Inflammatory macrophage (primary cell): ENCODE measurements at places on chromosomes 4 and X.

DNA sequence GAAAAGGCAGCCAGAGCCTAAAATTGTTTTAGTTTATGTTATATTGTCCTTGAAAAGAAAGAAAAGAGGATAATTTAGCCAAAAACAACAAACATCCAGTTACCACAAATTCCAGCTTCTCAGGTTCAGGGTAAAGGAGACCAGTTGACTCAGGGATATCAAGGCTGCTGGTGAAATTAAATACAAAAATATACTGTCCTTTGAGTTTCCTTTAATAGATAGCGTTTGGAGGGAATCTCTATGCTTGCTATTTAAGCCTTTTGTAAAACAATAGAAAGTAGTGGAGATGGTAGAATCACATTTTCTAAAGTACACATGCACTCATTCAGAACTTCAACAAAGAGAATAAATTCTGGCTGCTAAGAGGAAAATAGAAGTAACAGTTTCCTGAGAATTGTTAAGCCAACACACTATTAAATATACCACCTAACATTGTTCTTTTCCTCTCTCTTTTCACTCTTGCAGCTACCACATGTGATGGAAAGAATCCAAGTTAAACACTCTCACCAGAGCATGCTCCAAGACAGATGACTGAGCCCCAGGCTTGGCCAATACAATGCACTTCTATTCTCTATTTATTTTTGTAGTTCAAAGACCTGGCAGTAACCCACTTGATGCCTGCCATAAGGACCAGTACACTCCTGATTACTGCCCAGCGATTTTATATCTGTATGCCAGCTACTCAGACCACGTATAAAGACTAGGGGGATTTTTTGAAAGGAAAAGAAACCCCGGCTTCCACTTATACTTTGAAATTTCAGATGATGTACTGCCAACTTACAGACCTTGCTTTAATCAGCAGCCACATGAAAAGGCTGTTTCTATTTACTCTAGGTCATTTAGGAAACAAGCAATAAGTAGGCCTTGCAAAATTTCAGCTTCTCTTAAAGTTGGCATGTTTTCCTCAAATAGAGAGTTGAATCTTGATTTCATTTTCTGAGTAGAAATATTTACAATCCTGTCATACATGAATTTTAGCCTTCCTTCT, 756.9 kb downstream of the FAT4 start:
- no peak for DNase-seq

DNA sequence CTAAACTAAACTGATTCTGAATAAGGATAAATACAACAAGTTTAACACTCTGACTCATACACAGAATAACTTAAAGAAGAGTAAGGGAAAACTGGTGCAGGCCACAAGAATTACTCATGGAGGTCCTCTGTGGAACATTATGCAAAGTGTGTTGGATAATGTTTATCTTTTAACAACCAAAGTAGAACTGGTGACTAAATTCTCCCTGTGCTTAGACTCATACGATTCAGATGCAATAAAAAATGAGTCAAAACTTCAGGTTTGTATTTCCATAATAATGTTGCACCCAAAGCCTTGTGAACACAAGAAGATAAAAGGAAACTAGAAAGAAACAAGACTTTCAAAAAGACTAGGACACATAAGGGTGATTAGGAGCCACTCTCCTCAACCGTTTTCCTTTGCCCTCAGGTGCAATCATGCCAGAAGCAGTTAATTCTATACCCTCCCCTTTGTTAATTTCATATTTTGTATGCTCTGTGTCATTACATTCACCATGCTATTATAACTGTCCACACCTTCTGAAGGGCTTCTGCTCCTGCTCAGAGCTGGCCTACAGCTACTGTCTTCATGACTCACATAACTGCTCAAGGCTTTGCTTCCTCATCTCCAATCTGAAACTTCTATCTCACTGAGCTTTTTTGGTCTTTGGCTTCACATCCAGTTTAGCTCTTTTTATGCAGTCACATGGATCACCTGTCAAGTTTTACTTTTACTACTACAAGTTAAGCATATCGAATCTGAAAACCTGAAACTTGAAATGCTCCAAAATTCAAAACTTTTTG, 60.2 kb downstream of the KCNIP4 start:
- no peak for DNase-seq

DNA sequence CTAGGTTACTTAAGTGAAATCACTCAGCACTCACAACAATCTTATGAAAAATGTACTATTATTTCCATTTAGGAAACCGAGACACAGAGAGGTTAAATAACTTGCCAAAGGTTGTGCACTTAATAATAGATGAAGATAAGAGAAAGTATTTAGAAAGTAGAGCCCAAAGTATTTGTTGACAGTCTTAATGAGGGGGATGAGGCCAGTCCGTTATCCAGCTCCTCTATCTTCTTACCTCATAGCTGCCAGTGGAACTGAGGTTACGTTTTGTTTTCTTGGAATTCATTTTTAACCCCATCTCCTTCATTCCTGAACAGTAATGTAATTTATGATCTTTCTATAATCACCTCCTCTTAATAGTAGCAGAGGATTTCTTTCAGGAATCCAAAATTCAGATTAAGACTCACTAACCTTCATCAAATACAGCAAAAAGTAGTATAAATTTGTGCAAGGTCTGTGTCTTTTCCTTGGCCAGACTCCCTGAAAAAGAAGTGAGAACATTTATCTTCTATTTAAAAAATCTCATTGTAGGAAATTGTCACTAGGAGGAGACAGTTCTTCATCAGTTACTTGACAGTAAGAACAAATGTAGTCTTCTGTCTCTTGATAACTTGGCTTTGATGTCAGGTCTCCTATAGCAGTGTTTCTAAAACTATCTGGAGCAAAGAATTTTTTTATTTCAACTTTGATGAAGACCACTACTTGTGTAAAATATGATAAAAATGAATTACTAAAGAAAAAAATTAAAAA, 35.5 kb downstream of the F8 start:
- DNase-seq, result no peak

- peak; percentile 24 for DNase-seq
These were observed 287.2 kb downstream of the OPHN1 start for GRCh38 chrX:68146054-68146453.

DNA sequence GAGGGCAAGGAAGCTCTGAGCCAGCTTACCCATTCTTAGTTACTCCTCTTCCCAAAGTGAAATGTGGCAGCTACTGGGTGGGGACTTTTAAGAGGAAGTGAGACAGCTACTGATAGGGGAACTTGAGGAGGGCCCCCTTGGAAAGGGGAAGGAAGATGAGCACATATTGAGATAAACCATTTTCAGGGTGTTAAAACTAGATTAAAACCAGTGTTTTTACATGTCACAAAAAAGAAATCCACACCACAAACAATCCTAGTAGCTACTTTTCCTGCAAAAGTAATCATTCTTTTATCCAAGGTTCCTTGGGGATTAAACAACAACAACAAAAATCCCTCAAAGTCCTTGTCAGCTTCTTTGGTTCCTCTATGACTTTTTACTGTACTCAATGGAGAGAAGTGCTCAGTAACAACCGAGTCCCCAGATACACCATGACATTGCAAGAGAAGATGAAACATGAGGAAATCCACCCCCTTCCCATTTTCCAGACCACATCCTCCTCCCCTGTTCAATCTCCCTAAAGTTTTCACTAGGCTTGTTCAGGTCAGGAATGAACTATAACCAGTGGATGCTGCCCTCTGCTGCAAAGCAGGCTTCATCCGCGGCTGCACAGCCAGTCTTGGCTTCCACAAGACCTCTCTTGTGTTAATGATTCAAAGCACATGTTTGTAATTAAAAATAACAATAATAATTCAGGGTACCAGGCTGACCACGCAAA, 113.5 kb upstream of the TMEM164 start:
- peak; percentile 80 for DNase-seq

GRCh38 chr4:126265888-126266287, 951.1 kb downstream of the FAT4 start:
- DNase-seq, result no peak

DNA sequence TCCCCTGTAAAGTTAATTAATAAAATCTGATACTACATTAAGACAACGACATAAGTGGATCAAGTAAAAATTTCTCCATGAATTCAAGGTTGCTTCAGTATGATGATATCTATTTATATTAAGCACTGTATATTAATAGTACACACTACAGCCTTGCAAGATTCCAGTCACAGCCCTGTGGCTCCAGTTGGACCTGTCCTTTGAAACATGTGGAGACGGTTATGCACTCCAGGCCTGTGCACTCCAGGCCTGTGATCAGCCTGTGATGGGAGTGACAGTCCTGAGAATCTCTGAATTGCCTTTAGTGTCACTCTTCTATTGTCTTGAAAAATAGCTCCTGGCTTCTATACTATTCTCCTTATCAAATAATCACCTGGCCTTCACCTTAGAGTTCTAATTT, 981.1 kb upstream of the AGA start:
- no peak for DNase-seq

GRCh38 chr4:69717778-69718177, 42.6 kb downstream of the SULT1B1 start:
- DNase-seq, result no peak

GRCh38 chr4:183571350-183571941, 66.6 kb downstream of the ING2 start:
- DNase-seq, result no peak

DNA sequence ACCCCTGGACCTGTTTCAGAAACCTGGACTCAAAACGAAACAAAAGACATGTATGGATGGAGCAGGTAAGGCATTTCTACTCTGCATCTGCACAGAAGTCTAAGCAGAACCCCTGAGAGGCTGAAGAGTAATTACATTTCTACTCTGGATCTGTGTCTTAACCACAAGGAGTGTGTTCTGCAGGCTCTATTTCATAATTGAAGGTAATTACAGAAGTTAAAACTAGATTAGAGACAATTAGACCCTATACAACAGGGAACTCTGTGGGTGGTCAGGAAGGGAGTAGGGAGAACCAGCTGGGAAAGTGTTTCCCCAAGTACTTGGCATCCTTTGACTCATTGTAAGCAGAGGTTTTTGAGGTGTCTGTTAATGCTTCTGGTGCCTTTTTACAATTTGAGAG, 69.8 kb downstream of the IGSF1 start:
- no peak for DNase-seq

GRCh38 chr4:30901461-30902451, 181.6 kb downstream of the PCDH7 start:
- no peak for DNase-seq

DNA sequence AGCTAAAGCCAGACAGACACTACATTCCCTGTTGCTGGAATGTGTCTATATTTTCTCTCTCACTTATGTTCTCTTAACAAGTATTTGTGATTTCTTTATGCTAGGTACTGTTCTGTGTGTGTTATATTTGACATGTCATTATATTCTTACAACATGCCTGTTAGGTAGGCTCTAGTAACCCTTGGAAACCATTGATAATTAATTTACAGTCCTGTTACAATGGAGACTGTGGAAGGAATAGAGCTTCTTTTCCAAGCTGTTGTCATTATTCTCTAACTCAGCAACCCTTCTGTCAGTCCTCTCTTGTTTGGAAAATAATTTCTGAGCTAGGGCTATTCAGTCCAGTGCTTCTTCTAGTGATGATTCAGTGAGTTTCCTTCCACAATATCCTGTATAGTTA, 419.1 kb upstream of the BOD1L1 start:
- no peak for DNase-seq

- DNase-seq, result no peak
These were observed 31.0 kb upstream of the SOD3 start for GRCh38 chr4:24764345-24764744.

DNA sequence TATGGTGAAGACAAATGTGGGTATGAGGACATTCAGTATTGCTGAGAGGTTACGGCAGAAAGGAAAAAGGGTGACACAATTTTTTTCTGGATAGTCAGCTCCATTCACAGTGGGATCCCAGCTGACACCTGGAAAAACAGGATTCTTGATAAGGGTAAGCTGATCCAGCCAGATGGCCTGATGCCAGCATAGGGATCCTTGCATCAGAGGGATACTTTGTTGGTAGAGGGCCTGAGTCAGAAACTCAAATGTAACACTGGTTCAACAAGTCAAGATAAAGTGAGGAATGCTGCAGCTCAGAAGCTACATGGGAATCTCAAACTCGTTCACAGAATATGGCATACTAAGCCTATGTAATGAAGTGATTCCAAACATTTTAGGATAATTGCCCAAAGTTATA, 726.7 kb downstream of the C4orf33 start:
- no peak for DNase-seq

- no peak for DNase-seq
These were observed 694 bp downstream of the OCRL start for GRCh38 chrX:129540722-129541184.

GRCh38 chr4:8214136-8214535, 15.0 kb downstream of the SH3TC1 start:
- DNase-seq, result no peak

GRCh38 chr4:17327591-17327990, 184.3 kb downstream of the QDPR start:
- no peak for DNase-seq

GRCh38 chr4:25870081-25870480, 7.3 kb upstream of the SEL1L3 start:
- no peak for DNase-seq

DNA sequence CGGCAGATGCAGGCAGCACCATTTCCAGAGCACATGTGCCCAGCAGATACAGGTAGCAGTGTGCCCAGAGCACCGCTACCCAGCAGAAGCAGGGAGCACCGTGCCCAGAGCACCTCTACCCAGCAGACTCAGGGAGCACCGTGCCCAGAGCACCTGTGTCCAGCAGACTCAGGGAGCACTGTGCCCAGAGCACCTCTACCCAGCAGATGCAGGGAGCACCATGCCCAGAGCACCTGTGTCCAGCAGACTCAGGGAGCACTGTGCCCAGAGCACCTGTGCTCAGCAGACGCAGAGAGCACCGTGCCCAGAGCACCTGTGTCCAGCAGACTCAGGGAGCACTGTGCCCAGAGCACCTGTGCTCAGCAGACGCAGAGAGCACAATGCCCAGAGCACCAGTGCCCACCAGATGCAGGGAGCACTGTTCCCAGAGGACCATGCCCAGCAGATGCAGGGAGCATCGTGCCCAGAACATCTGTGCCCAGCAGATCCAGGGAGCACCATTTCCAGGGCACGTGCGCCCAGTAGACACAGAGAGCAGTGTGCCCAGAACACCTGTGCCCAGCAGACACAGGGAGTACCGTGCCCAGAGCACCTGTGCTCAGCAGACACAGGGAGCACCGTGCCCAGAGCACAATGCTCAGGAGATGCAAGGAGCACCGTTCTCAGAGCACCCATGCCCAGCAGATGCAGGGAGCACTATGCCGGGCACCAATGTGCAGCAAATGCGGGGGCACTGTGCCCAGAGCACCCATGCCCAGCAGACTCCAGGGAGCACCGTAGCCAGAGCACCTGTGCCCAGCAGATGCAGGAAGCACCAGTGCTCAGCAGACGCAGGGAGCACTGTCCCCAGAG, 236.4 kb downstream of the DHRSX start:
- no peak for DNase-seq

- no peak for DNase-seq
These were observed 92.2 kb upstream of the TRIM2 start for GRCh38 chr4:153112041-153112441.

- DNase-seq, result no peak
These were observed 11.6 kb downstream of the SLC25A5 start for GRCh38 chrX:119479845-119480244.

DNA sequence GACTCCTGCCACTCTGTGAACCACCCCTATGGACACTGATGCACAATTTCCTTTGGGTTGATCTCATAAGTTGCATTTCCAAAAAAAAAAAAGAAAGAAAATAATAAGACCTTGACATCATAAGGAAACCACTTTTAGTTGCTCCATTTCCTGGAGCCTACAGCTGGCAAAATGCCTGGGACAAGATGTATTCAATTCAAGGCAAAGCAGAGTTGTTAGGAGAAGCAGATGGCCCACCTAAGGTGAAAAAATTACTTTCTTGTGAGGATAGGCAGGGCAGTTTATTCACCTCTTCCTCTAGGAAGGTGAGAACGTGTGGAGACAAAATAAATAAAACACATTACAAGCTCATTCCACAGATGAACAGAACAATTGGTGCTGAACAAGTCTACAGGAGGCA, 14.1 kb upstream of the SCRG1 start:
- DNase-seq, result peak; percentile 43

GRCh38 chr4:128424527-128425497, 137.2 kb upstream of the PGRMC2 start:
- peak; percentile 5 for DNase-seq
